T1000 (cell line): ENCODE measurements at places on chromosomes 16 and 17.

DNA sequence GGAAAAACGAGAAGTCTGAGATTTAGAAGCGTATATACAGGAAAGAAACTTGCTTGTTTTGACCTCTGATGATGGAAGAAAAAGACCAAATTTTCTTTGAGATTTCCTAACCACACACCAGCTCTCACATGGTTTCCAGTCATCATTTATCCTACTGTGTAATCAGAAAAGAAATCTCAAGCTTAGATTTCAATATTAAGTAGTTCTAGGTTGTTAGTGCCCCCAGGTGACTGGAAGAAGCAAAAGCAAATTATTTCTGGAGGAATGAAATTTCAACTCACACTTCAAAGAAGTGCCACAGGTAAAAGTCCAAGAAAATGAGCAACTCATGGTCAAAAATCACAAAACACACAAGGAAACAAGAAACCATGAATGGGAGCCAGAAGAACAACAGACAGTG lies 51.8 kb upstream of the KDM6B start:
- DNase-seq: no peak

- no peak for DNase-seq
Observed at GRCh38 chr16:20041924-20042596, 31.6 kb downstream of the GPR139 start.

GRCh38 chr16:49593424-49594040 lies 219.9 kb downstream of the C16orf78 start:
- no peak for DNase-seq

GRCh38 chr17:21425736-21426135 lies 49.6 kb downstream of the KCNJ12 start:
- no peak for DNase-seq

DNA sequence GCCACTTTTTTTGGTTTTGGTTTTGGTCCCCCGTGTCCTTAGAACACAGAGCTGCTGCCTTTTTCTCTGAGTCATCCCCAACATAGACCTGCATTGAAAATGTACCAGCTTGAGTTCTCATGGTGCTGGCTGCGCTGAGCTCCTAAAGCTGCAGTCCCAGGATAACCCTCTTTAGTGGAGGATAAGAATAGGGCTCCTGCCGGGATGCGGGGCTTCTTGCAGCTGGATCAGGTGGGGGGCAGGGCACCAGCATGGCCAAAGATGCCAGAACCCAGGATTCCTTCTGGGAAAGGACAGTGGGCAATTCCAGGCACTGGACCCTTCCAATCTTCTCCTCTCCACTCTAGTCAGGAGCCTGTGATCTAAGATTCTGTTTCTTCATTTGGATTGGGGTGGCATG lies 8.3 kb upstream of the CLUH start:
- no peak for DNase-seq

- DNase-seq: no peak
Observed at GRCh38 chr16:14284371-14284770, 213.3 kb downstream of the MRTFB start.
